GM04503 (cell line): ENCODE measurements at places on chromosomes 1 and 21.

- no peak for DNase-seq
Observed at GRCh38 chr1:181044449-181044966, 10.7 kb downstream of the MR1 start.

DNA sequence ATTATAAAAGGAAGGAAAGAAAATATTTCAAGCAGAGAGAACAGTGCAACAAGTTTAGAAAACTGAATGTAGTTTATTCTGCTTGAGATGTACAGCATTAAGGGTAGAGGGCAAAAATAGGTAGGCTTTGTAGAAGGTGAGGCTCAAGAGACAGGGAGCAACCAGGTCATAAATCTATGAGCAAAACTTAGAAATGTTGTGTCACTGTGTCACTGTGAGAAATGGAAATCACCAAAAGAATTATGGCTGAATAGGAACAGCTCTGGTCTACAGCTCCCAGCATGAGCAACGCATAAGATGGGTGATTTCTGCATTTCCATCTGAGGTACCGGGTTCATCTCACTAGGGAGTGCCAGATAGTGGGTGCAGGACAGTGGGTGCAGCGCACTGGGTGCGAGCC, 53.6 kb downstream of the TNFSF4 start:
- DNase-seq = no peak

- DNase-seq = no peak
Observed at GRCh38 chr1:13554798-13555197, 28.8 kb upstream of the PDPN start.

DNA sequence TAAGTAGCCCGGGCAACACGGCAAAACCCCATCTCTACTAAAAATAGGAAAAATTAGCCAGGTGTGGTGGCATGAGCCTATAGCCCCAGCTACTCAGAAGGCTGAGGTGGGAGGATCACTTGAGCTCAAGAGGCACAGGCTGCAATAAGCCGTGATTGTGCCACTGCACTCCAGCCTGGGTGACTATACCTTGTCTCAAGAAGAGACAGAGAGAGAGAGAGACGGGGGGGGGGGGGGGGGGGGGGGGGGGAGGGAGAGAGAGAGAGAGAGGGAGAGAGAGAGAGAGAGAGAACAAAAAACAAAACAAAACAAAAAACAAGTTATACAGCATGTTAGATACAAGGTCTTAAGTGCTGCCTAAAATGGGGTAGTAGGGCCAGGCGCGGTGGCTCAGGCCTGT, 77.8 kb upstream of the ZNF281 start:
- DNase-seq = no peak

DNA sequence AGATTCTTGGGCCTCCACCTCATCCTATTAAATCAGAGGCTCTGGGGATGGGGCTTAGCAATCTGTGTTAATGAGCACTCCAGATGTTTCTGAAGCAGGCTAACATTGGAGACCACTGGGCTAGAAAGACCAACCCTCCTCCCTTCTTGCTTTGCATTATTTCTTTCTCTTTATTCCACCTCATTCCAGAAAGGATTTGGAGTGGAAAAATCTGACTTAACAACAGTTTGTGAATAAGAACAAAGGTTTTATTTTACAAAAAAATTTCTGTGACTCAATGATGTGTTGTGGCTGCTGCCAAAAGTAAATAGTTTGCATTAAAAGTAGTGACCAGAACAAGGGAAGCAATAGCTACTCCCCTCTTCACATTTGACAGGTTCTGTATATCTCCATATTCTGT, 79.4 kb downstream of the TGFB2 start:
- no peak for DNase-seq

GRCh38 chr1:94966033-94966432, 39.1 kb upstream of the CNN3 start:
- DNase-seq = no peak

GRCh38 chr1:46017876-46018503, 114.4 kb downstream of the PIK3R3 start:
- no peak for DNase-seq

DNA sequence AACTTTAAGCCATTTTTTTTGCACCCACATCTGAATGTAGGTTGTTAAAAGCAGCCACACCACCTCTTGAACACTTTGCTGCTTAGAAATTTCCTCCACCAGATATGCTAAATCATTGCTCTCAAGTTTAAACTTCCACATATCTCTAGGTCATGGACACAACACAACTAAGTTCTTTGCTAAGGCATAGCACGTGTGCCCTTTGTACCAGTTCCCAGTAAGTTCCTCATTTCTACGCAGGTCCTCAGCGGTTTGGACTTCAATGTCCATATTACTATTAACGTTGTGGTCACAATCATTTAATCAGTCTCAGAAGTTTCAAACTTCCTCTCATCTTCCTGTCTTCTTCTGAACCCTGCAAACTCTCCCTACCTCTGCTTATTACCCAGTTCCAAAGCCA, 661.6 kb upstream of the PKN2 start:
- DNase-seq = no peak

- no peak for DNase-seq
Observed at GRCh38 chr1:195898924-195899323, 709.3 kb downstream of the KCNT2 start.

GRCh38 chr1:46137916-46138315, 5.5 kb upstream of the PIK3R3 start:
- no peak for DNase-seq

- DNase-seq = no peak
Observed at GRCh38 chr1:90722874-90723589, 5.9 kb upstream of the BARHL2 start.

DNA sequence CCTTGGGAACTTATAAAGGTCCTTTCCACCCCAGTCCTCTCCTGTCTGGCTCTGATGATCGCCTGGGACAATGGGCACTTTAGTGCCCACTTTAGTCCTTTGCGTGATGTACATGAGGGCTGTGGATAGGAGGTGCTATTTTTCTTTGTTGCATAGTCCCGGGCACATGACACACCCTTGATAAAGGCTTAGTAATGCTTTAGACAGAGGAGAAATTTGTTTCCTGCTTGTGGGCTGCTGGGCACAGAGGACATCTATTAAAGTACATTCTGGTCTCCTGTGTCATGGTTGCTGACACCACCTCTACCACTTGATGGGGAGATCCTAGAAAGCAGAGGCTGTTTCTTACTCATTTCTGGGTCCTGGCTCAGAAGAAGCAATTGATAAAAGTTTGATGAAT, 5.4 kb upstream of the KNCN start:
- DNase-seq = peak; percentile 38

GRCh38 chr1:65948609-65949229, 156.0 kb downstream of the PDE4B start:
- no peak for DNase-seq

DNA sequence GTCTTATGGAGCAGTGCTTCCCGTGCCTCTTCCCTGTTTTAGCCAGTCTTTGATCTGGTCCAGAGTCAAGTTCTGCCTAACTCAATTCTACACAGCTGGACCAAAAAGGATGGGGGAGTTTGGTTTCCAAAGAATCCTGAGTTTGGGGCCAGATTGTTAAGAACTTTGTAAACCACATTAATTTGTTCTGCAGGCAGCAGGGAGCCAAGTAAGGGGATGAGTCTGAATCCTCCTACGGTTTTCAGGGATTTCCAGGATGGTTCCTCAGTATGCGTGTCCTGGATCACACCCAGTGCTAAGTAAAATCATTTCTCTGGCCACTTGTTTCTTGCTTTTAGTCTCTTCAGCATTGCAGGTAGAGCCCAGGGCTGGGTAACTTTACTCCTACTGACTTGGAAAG, 26.1 kb upstream of the GJA5 start:
- DNase-seq = no peak

DNA sequence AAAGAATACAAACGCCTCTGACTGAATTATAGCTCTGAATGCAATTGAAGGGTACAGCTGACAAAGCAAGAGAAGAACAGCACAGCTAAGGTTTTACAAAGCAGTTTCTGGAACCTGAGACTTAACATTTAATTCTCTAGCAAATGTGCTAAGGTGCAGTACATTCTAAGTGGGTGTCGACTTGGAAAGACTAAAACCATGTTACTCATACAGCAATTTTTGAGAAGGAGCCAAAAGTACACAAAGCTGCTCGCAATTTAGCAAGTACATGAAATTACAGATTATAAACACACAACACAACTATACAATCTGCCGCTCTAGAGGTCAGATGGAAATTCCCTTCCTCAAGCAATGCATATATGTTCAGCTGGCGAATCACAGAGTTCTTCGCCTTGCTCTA, 121.9 kb downstream of the TIAM1 start:
- DNase-seq = no peak

DNA sequence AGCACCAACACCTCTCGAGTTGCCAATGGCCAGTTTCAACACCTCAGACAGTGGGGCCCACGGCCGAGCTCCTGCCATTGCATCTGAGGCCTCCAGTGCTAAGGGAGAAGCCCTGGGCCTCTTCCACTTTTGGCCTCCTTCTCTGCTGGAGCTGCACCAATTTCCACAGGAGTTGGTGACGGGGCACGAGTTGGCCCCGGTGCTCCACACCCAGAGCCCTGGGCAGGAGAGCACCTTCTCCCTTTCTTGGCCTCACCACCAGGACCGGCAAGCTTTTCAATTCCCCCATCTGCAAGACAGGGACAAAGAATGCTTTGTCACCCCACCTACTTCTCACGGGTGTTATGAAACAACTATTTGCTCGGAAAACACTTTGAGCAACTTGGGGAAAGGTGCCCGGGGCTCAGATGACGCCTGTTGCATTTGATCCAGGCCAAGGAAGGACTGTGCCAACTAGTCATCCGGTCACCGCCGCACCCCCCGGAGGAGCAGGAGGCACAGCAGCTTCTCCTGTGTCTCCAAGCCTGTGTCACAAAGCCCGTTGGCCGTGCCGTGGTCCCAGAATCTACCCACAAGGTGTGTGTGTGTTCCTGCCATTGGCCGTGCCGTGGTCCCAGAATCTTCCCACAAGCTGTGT, 55.2 kb downstream of the TOMM20 start:
- no peak for DNase-seq

DNA sequence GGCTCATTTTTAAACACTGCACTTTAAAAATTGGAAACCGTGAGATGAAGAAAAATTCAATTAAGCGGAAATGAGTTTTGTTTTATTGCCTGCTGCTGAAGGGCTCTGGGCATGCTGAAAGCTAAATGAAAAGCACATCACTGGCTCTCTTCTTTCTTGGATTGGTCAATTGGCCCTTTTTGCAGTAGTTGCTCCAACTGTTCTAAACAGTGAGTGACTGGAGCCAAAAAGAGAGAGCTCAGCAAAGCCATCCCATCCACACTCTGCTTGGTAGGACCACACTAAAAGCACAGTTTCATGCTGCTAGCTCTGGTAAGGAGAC, 48.1 kb downstream of the LHX4 start:
- DNase-seq = no peak

DNA sequence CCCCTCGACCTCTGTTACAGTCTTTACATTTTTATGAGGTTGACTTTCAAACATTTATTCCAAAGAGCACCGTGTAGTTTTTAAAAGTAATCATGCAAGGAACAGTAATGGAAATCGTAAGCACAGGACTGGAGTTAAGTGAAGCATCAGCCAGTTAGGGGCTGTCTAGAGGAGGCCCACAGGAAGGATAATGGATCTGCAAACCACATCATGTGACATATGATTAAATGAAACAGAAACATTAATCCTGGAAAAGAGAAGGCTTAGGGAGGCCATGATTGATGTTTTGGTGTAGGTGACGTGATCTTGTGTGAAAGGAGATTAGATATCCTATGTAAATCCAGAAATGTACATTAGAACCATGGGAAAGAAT, 25.0 kb downstream of the RGS7 start:
- no peak for DNase-seq

DNA sequence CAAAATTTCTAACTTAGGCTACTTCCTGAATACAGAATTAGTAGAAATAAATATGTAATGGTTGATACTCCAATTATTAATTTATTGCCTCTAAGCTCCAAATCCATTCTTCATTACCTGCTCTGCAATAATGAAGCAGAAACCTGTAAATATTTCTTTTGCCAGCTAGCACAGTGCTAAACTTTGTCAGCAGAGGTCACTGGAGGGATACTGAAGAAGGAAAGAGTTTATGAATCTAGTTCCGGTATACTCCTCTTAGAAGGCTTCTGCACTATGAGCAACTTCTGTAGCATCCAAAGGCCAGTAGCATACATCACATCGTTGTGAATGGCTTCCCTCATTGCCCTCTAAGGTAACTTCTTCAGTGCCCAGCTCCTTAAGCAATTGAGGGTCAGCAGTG, 81.0 kb upstream of the LHX8 start:
- no peak for DNase-seq

DNA sequence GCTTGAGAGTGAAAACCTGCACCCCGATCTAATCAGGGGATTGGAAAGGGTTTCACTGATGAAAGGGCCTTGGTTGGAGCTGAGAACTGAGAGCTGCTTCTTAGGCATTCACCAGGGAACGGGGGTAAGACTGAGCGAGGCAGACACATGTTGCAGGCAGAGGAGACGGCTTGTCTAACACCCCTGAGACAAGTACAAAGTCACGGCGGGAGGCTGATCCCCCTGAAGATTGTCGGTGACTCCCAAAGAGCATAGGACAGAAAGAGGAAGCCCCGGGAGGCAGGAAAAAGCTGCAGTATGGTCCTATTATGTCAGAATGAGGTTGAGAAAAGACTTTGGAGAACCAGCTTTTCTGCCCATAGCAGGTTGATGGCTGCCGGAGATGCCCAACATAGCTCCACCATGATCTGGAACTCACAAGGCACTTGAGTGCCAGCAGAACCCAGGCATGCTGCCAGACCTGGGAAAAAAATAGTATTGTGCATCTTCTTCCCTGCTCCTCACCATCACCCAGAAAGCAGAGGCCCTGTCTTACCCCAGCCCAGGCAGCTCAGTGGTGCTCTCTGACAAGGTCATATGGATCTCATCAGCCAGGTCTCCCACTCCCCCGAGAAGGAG, 463.9 kb upstream of the PROX1 start:
- no peak for DNase-seq

- no peak for DNase-seq
Observed at GRCh38 chr1:224980181-224980580, 50.7 kb downstream of the DNAH14 start.

DNA sequence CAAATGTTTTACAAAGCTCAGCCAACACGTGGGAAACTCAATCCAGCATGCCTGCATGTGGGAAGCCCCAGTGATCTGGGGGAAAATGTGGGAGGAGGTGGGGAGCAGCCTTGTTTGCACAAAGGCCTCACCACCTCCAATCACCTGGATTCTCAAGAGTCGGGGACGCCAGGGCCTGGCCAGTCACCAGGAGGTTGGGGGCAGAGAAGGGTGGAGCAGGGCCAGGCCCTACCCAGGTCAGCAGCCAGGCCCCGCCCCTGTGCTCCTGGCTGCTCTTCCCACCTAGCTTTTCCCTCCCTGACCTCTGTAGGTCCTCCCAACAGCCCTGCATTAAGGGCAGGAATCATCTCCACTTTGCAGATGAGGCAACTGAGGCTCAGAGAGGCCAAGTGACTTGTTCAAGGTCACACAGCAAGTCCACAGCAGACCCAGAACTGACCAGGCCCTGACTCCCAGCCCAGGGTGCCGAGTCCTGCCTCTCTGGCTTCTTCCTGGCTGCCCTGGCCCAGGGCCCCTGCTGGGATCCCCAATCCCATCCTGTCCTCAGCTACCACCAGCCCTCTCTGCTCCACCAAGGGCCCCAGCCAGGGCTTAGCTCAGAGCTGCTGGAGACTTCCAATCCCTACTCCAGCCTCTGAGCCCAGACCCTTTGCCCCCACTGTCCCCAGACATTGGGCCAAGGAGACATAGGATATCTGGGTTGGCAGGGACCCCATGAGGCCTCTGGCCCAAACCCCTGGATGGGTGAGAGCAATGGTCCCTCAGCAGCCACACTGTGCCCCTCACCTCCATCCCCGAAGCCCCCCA, 508.6 kb downstream of the PTPRU start:
- DNase-seq = no peak

- DNase-seq = no peak
Observed at GRCh38 chr1:226657895-226658545, 81.1 kb downstream of the ITPKB start.
